ENCODE measurements at places on chromosomes 1 and 21.

GRCh38 chr1:194917769-194918168, 1690.5 kb downstream of the KCNT2 start:
- no peak for DNase-seq

- DNase-seq: no peak
Observed at GRCh38 chr1:66589326-66589725, 55.4 kb downstream of the SGIP1 start.

DNA sequence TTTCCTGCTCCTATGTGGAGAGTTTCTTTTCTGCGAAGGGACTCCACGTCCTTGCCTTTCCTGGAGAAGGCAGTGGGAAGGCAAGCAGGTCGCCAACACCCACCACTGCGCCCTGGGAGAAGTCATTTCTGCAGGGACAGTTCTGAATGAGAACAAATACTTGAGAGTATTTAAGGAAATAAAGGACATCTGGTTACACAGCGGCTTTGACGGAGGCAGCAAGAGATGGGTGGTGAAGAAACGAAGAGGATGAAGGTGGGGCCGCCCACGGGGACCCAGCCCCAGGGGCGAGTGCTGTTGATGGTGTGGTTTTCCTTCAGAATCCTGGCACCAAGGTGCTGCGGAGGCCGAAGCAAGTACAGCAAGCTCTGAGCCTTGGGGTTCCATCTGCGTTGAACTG, 75.5 kb downstream of the PSMG1 start:
- DNase-seq: no peak

- DNase-seq: no peak
Observed at GRCh38 chr1:223802032-223802431, 43.7 kb downstream of the TP53BP2 start.

GRCh38 chr1:222928212-222928611, 113.4 kb downstream of the DISP1 start:
- DNase-seq: no peak

DNA sequence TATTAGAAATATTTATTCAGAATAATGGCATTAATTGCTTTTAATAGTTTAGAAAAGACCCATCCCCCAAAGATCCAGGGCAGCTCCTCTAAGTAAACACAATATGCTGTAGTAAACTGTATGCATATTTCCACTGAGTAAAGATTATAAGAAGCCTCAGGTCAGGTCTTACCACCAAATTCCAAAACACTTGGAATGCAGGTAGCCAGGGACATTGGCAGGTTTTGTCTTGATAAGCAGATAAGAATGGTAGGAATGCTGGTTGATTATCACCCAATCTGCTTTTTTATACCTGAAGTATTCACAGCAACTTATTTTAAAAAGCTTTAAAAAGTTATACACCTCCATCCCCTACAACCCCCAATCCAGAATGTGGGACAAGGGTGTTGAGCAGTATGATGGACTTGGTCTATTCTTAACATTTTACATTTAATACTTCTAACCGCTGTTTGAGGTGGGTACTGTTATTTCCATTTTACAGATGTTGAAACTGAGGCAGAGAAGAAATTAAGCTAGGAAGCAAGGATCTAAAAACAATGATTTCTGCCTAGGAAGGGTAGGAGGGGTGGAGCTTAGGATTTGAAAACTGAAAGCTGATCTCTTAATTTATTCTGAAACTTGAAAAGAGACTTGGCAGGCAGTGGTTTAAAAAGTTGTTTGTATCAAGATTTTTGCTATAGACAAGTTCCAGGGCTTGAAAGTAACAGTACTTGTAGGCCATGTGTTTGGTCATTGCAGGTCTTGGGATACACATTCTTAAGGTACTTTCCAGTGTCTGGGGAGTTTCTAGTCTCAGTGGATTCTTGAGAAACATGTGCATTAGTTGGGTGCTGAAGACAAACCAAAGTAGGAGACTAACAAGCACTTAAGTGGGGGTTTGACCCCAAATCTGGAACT, 15.6 kb upstream of the THEM4 start:
- no peak for DNase-seq

DNA sequence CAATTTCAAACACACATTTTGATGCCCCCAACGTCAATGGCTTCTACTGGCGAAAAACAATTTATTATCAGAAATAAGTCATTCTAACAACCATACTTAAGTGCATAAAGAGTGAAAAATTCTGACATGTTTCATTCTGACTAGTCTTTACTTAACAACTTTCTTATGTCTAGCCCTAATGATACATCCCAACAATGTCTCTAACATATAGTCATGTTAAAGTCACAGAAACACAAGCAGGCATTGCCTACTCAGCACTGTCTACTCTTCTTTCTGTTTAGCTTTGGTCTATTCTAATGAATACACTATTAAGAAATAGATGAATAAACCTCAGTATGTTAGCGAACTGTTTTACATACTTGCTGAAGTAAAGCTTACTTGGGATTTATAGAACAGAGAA, 105.8 kb upstream of the DUSP10 start:
- DNase-seq: no peak

- DNase-seq: no peak
Observed at GRCh38 chr1:210709701-210710100, 381.0 kb downstream of the HHAT start.

GRCh38 chr1:162564762-162565218, 3.3 kb downstream of the UAP1 start:
- DNase-seq: no peak

GRCh38 chr21:33569991-33570390, 18.5 kb downstream of the DONSON start:
- no peak for DNase-seq

DNA sequence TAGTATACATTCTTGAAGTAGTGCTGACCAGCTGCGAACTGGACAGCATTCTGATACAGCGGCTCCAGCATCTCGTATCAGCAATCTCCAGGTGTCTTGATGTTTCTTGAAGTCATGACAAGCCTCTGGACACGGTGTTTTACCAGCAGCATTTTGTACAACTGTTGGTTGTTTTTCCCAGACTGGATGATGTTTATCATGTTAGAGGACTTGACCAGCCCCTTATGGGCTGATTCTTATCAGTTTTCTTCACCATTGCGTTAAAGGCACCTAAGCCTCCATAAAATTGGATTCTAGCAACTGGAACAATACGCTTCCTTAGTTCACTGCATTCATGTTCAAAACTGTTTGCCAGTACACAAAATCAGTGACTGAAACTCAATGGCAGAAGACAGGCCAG, 29.1 kb downstream of the CACHD1 start:
- no peak for DNase-seq

GRCh38 chr1:79151006-79151796, 144.7 kb upstream of the ADGRL4 start:
- no peak for DNase-seq

DNA sequence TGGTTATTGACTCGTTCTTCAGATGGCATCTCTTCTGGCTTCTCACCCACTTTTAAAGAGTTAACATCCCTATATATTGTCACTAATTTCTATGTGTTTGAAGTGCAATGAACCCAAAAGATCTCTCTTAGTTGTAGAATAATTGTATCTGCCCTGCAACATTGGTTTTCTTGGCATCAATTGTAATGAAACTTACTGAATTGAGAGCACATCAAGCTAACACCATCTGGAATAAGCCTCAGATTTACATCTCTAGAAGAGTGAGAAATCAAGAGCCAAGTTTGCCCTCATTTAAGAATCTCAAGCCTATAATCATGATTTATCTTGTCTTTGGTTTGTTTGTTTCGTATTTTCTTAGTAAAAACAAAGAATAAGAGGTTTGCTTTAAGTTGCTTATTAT, 372.6 kb upstream of the LRRC7 start:
- no peak for DNase-seq

GRCh38 chr1:8660411-8660828, 157.0 kb downstream of the RERE start:
- DNase-seq: no peak

DNA sequence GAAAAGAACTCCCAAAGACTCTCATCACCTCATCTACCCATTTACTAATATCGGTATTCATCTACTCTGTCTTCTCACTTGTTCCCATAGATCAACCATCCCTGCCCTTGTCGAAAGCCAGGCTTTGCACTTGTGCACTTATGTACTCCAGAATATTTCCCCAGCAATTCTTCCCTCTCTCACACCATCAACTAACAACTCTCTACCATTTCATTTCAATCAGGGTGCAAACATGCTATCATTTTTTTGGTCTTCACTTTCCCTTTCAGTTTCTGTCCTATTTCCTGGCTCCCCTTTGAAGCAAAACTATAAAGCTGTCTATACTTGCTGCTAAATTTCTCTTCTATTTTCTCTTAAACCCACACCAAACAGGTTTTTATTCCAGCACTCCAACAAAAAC, 6.7 kb downstream of the C1orf105 start:
- DNase-seq: no peak

DNA sequence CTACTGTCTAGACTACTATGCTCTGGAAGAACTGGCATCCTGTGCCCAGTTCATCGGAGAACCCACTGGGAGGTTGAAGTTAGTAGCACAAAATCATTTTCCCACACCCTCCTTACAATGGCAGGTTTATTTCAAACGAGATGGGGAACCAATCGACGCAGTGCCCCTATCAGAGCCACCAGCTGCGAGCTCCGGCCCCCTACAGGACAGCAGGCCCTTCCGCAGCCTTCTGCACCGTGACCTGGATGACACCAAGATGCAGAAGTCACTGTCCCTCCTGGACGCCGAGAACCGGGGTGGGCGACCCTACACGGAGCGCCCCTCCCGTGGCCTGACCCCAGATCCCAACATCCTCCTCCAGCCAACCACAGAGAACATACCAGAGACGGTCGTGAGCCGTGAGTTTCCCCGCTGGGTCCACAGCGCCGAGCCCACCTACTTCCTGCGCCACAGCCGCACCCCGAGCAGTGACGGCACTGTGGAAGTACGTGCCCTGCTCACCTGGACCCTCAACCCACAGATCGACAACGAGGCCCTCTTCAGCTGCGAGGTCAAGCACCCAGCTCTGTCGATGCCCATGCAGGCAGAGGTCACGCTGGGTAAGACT, 115.5 kb upstream of the KLHDC7A start:
- no peak for DNase-seq

DNA sequence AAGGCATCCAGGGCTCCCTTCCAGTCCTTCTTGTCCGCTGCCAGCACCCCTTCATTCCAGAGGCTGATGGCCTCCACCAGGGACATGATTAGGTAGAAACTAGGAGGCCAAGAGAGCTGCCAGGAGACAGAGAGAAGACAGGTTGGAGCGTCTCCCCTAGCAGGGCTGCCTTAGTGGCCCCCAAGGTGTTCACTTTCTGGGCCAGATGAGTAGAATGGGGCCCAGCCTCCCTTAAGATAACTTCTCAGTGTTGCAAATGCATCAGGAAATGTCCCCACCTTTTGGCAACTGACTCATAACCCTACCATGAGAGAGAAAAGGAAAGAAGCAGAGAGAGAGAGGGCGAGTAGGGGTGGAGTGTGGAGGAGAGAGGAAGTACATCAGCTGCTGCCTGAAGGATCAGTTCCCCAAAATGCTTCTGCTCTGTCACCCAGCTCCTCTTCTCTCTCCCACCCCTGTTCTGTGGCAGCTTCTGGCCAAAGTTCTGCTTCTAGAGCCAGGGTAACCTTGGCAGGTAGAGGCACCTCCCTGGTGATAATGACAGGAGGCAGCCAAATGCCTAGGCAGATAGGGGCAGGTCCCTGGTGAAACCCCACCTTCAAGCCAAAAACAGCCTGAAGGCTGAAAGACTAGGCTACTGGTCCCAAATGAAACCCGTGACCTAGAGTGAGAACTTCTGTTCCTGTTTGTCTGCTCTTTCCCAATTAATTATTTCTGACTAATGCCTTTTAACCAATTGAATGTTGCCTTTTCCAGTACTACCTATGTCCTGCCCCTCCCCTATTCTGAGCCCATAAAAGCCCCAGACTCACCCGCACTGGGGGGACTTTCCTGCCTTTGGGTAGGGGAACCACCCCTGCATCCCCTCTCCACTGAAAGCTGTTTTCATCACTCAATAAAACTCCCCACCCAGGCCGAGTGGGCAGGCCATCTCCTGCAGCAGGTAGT, at the start of gene NCF2:
TSS of gene NCF2 (minus strand) at position 216 of the 948 bp plus-strand sequence. CDS start at position 86, 130 bp downstream.
- peak; percentile 75 for DNase-seq

- no peak for DNase-seq
Observed at GRCh38 chr1:208158640-208159554, 85.3 kb downstream of the PLXNA2 start.

- DNase-seq: no peak
Observed at GRCh38 chr1:83318366-83318765, 680.6 kb downstream of the TTLL7 start.

- no peak for DNase-seq
Observed at GRCh38 chr1:157119008-157119407, 19.2 kb downstream of the ETV3 start.

GRCh38 chr1:81433676-81434075, 367.1 kb upstream of the ADGRL2 start:
- no peak for DNase-seq

DNA sequence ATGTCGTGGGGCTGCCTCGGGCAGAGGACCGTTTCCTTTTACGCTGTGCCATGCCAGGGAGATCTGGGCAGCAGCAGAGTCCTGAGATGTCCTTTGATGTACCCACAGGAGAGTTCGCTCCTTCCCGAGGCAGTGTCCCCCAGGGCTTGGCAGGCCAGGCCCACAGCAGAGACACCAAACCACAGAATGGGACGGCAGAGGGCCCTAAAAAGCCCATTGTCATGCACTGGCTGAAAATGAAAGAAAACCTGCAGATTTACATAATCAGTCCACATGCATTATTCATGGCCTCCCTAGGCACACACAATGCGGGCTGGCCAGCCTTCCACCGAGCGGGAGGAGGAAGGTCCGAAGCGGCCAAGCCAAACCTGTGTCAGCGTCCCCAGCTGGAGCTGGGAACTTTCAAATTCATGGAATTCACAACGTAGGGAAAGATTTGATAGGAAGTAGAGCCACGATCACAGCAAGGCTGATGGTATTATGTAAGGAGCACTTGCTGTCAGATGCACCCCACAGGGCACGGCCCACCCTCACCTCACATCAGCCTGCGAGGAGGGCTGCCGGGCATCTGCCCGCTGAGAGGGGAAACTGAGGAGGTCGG, 25.3 kb upstream of the EFHD2 start:
- DNase-seq: no peak

DNA sequence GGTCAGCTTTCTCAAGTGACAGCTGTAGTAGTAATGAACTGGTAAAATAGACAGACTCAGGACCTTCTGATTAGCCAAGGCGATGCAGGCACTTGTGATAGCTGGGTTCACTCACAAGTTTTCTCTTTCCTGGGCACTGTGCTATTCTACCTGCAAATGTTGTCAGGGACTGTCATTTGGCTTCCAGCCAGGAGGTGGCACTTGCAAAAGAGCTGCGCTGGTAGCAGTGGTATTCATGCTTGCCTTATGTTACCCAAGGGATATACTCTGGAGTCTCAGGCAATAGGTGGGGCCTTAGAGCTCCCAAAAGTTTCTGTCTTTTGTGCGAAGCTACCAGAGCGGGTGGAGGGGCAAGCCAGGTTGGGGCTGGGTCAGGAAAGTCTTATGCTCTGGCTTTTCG, 23.5 kb downstream of the IFI44 start:
- no peak for DNase-seq

- no peak for DNase-seq
Observed at GRCh38 chr1:241336335-241336734, 20.7 kb downstream of the RGS7 start.

- DNase-seq: no peak
Observed at GRCh38 chr1:202976633-202977032, 9.6 kb upstream of the CYB5R1 start.
